Stimulated activated CD4-positive, alpha-beta T cell treated with anti-CD3 and anti-CD28 coated beads, Interleukin-4, amount 100 ng/mL, for 1 hour (primary cell): ENCODE measurements at places on chromosomes 3 and 15.

GRCh38 chr3:129989414-129989813 lies 14.9 kb downstream of the TRH start:
- no peak for DNase-seq

GRCh38 chr15:78131295-78132061 lies at the start of gene CIB2:
Gene CIB2 (minus strand): TSS chr15:78131445. CDS start chr15:78131215, 230 bp downstream.
- DNase-seq: peak; percentile 76

DNA sequence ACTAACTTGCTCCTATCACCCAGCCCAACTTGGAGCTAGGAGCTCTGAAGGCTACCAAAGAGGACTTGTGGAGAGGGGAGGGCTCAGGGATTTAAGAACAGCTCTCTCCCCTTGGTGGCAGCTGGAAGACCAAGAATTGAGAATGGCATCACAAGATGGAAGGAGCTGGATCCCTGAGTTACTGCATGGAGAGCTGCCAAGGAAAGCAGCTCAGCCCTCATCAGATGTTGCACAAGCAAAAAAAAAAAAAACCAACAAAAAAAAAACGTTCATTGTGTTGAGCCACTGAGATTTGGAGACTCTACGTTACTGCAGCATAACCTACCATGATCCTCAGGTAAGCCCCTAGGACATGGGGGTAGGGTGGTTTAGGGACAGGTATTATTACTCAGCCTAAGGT lies 41.0 kb downstream of the ITGB5 start:
- DNase-seq: no peak

DNA sequence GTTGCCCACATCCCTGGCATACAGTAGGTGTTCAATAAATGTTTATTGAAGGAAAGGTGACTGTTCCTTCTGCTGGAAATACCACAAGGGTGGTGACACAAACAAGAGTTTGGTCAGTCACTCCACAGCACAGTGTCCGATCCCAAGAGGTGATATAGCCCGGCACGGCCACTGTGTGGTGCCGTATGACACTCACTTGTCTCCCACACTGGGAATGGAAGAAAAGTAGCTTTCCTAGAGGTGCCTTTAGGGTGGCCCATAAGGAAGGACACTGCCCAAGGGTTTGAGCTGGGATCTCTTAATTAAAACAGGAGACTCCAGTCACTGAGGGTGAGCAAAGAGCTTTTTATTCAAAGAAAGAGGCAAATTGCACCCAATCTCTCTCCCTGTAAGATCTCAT lies 40.5 kb downstream of the TGM4 start:
- no peak for DNase-seq

- no peak for DNase-seq
Measured at GRCh38 chr3:148227534-148227933, 470.2 kb upstream of the AGTR1 start.

DNA sequence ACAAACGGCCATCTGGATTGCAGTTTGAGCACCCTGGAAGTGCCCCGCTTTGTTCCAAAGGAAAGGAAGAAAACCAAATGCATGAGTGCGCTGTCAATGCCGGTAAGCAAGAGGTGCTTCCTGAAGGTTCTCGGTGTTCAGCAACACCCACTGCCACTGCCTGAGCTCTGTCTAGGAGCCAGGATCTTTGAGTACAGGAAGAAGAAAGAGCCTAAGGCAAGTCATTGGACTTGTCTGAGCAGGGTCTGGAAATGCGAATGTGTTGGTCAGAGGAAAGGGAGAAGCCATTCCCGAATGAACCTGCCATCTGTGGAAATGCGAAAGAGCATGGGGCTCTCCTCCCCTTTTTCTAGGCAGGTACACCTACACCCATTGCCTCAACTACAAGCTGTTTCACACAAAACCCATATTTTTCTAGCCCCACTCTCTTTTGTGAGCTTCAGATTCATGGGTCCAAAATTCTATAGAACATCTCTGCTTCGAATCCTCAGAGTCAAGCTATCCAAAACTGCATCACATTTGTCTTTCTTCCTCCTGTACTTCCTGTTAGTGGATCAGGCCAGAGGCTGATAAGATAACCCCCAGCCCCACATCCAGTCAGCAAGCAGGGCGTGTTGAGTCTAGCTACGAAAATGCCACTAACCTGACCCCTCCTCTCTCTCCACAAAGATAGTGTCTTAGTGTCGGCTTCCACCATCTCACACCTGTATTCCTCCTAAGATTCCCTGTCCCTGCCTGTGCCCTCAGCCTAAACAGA lies 55.6 kb upstream of the C15orf61 start:
- DNase-seq: no peak

GRCh38 chr15:52787123-52787503 lies 3.0 kb downstream of the ONECUT1 start:
- DNase-seq: no peak

DNA sequence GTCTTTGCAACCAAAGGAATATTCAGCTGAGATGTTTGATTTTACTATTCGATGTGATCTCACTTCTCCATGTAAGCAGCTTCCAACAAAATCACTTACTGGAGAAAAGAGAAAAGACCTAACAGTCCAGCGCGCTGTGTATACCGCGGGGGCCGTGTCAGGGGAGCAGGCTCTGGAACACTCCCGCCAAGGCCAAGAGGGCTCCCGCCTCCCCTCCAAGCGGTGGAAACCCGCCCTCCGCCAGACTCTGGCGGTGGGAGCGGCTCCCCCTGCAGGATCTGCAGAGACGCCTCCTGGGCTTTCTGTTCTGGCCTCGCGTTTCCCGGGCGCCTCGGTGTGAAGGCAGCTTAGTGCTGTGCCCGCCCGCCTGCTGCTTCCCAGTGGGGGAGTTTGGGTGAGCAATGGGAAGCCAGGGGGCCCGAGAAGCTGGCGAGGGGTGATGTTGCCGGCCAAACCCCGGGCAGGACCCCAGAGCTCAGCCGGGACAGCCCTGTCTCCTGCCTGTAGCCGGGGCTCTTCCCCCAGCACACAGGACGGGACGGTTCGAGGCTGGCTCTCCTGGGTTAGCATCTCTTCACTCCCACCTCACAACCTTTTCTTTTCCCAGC lies 36.3 kb downstream of the CHST14 start:
- DNase-seq: peak; percentile 69

GRCh38 chr15:66789029-66790025 lies 87.3 kb downstream of the SMAD6 start:
- no peak for DNase-seq

GRCh38 chr15:50979041-50979440 lies 70.6 kb downstream of the AP4E1 start:
- no peak for DNase-seq

- no peak for DNase-seq
Measured at GRCh38 chr3:49666592-49666991, 7.6 kb upstream of the APEH start.

- no peak for DNase-seq
Measured at GRCh38 chr3:68004091-68004490, 349.7 kb upstream of the SUCLG2 start.

- no peak for DNase-seq
Measured at GRCh38 chr3:17442332-17443049, 299.9 kb downstream of the TBC1D5 start.

DNA sequence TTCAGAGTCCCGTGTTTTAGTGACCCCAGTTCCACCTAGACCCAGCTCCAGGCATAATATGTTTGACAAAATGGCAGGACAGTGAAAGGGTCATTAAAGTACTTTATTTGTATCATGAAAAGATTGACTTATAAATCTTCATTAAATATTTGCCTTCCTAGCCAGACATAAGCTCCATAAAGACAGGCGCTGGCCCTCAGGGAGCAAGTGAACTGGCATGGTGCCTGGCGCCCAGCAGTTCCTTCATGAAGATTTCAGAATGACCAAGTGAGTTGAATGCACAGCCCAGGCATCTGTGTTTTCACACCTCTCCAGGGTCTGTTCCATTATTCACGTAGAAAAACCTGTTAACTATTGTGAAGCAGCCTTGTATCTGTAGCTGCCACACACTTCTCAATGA lies 166.2 kb downstream of the GAP43 start:
- DNase-seq: no peak

DNA sequence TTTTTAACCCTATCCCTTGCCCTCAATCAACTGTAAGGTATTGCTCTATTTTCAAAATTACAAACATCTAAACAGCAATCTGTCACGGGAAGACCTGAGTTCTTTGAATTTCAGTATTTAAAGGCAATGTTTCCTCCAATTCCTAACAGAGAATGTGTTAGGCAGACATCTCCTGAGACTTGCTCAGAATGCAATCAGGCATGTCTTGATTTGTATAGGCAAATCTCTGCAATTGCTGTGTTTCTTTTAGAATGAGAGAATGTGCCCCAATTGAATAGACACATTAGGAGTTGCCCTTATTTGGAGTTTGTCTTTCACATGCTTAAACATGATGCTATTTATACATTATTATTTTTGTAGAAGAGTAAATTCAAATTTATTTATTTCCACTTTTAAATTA lies 205.6 kb downstream of the CADM2 start:
- DNase-seq: no peak

GRCh38 chr3:89521328-89521727 lies 413.9 kb downstream of the EPHA3 start:
- DNase-seq: no peak

GRCh38 chr3:63029326-63029725 lies 154.1 kb upstream of the CADPS start:
- DNase-seq: no peak

- no peak for DNase-seq
Measured at GRCh38 chr3:170716172-170716805, 130.4 kb upstream of the SLC7A14 start.

DNA sequence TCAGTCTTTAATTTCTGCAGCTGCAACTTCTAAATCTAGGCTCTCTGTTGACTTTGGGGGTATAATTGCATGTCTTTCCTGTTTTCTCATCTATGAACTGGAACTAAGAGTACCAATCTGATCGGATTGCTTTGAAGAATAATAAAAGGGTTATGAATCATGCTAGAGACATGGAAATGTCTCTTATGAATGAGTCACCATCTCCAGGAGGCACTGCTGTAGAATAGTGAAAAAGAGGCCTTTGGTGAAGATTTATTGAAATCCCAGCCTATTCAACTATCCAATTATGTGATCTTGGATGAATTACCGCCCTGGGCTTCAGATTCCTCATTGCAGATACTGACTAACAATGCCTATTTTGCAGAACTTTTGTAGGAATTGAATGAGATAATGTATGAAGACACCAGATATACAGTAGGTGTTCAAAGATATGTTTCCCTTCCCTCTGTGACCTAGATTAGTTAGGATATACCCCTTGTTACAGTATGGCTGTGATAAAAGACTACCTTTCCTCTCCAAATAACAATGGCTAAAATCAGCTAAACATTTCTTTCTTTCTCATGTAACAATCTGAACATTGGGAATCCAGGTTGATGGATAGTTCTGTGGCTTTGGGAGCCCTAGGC lies 11.5 kb upstream of the CMTM8 start:
- DNase-seq: no peak

- DNase-seq: no peak
Measured at GRCh38 chr3:112247900-112248299, 46.1 kb downstream of the SLC9C1 start.

- no peak for DNase-seq
Measured at GRCh38 chr3:55159016-55159415, 231.2 kb upstream of the LRTM1 start.

GRCh38 chr3:169497567-169498257 lies 165.8 kb downstream of the MECOM start:
- DNase-seq: no peak

DNA sequence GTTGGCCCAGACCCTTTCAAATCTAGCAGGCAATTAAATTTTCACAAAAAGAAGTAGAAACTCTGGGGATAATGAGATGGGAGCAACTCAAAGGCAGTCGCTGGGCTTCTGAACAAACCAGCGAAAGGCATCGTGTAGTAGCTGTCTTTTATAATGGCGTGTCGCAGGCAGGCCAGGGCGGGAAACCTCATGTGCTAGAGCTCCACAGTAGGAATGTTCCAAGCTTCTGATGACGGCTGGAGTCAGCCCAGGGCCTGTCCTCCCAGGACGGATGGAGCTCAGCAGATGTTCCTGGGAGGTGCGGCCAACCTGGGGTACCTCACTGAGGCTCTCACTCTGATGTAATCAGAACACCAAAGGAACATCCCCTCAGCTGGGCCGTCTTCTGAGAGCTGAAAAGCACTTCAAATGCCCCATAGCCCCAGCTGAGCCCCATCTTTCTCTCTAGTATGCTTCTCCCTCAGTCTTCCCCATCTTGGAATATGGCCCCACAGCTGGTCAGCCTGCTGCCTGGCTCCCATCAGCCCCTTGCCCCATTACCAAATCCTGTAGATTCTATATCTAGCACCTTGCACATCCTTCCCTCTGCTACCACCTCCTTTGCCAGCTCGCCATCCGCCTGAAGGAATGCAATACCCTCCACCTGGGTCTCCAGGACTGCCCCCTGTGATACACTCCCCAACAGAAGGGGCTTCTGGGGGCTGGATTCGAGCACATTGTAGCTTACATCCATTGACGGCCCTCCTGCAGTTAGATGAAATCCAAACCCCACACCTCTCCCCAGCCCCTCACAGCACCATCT lies 54.9 kb upstream of the ATP2B2 start:
- DNase-seq: no peak

GRCh38 chr3:68728343-68728742 lies 204.0 kb downstream of the TAFA4 start:
- DNase-seq: no peak

DNA sequence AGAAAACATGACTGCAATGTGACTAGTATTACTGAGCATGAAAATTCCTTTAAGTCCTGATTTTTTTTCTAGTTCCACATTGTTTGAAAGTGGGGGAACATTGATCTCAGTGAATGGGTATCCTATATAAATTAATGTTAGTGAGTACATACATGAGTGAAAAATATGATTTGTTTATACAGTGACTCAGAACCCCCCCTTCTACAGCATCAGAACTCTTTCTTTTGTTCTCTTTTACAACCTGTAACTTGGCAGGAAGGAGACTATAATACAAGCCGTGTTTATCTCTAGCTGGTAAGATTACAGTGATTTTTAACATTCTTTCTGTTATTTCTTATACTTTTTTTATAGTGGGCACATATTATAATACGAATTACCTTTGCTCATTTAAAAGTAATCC lies 384.7 kb downstream of the PDCD6IP start:
- no peak for DNase-seq

- DNase-seq: no peak
Measured at GRCh38 chr3:49629866-49630265, 44.3 kb upstream of the APEH start.

DNA sequence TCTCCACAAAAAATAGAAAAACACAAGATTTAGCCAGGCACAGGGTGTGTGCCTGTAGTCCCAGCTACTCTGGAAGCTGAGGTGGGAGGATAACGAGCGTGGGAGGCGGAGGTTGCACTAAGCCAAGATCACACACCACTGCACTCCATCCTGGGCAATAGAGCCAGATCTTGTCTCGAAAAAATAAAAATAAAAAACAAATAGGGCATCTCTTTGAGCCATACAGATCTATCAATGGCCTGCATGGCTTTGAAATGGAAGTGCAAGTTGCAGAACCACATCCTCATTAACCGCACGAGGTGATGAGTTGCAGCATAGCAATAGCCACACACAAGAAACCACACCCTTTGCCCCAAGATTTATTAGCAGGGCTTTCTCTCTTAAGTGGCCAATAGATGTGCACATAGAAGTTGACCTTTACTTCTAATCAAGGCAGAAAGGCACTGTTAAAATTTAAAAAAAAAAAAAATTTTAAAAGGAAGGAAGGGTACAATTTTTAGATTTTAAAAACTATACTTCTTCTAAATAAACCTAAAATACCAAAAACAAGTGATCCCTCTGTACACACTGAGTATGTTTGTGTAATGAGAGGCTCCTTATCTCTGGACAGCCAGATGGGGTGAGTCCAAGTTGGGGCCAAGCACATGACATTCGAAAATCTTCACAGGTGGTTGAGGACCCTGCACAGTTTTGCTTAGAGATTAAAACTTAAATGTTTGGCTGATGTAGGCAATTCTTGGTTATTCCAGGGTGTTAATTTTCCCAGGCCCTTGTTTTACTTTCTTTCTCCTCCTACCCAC lies 53.4 kb downstream of the FILIP1L start:
- DNase-seq: no peak
